ENCODE measurements at places on chromosomes 4 and X. TPM values are rescaled to one million over a fixed set of nuclear protein-coding genes. Genes with fewer than 3 reads are reported as not detected.

TMEM255A gene
- not detected for total RNA-seq

ANXA3 gene
- 168 TPM for total RNA-seq

INTU gene
- total RNA-seq, result 5.5 TPM

ESX1 gene
- not detected for total RNA-seq

PHOX2B gene
- total RNA-seq, result not detected

ARMCX1 gene
- 27.8 TPM for total RNA-seq

MAGEA2B gene
- not detected for total RNA-seq

ADGRG4 gene
- under 0.01 TPM for total RNA-seq

IQCM gene
- total RNA-seq, result not detected
